ENCODE measurements at places on chromosomes 16 and 17. TPM values are rescaled to one million over a fixed set of nuclear protein-coding genes. Genes with fewer than 3 reads are reported as not detected.

TMED6 gene
- total RNA-seq: 2.9 TPM

MT3 gene
- total RNA-seq: 2.2 TPM

VWA3A gene
- not detected for total RNA-seq

PRKCB gene
- 18.7 TPM for total RNA-seq

RNF222 gene
- not detected for total RNA-seq

GAST gene
- total RNA-seq: not detected

TMEM238L gene
- 51.2 TPM for total RNA-seq

SHISA6 gene
- total RNA-seq: 2.2 TPM

GP1BA gene
- total RNA-seq: not detected

RNF43 gene
- 269 TPM for total RNA-seq

FZD2 gene
- total RNA-seq: 1.0 TPM

TBC1D3K gene
- not detected for total RNA-seq

CRYM gene
- not detected for total RNA-seq

KRT26 gene
- total RNA-seq: not detected

RASD1 gene
- 3.7 TPM for total RNA-seq

TP53TG3 gene
- total RNA-seq: not detected

TRIM25 gene
- 35.2 TPM for total RNA-seq

DHX38 gene
- 11.1 TPM for total RNA-seq

WDR59 gene
- 266 TPM for total RNA-seq

KATNIP gene
- total RNA-seq: 34.4 TPM

All from stomach (tissue), 19 donors.